ENCODE measurements at places on chromosomes 13 and 19.
A peak's percentile ranks its signal among the peaks of the same experiment; 100 is the strongest.

GRCh38 chr19:18223860-18224524 lies 2.2 kb downstream of the PDE4C start:
- DNase-seq: no peak

DNA sequence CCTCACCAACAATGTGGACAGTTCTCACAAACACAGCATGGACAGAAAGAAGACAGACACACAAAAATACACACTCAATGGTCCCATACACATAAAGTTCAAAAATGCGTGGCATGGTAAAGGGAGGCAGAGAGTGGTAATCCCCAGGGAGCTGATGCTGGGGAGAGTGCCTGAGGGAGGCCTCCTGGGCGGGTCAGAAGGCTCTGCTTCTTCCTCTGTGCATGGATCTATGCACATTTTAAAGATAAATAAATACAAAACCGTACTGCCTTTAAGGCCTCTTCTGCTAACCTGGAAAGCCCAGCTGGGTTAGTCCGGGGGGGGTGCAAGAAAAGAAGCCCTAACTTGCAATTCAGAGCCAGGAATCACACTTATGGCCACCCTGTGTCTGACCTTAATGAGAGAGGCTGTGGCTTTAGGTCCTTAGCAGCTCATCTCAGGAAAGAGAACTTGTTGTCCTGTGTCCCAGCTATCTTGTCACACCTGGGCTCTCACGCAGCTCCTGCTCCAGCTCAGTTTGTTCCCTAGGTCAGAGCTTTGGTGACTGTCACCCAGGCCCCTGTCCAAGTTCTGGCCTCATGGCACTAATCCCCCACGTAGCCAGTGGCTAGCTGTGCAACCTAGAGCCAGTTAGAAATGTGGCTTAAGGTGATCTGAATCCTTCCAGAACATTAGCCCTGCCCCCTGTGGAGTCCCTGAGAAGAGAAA lies 28.5 kb downstream of the POP4 start:
- DNase-seq: no peak

DNA sequence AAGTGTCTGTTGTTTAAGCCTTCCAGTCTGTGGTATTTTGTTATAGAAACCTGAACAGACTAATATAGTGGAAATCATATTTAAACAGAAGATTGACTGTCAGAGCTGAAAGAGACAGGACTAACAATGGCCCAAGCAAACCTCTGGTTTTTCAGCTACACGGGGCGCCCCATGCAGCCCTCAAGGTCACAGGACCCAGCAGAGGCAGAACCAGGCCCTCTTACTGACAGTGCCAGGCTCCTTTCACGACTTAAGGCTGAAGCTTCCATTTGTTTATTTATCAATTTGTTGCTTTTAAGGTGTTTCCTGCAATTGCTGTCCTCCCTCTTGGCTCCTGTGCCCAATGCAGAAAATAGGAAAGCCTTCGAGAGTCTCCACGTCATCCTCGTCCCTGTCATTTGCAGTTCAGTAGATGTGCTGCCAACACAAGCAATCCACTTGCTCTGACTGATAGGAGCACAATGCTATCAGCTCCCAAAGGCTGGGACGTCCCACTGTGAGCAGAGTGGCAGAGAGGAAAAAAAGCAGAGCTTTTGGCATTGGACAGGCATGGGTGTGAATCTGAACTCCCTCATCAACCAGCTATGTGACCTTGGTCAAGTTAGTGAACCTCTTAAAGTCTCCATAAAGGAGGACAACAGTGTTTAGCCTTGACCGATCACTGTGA lies 10.5 kb upstream of the SLC7A1 start:
- DNase-seq: no peak

GRCh38 chr19:50725218-50725910 lies 2.2 kb downstream of the CLEC11A start:
- no peak for DNase-seq

- DNase-seq: no peak
Observed at GRCh38 chr13:43295321-43295720, 271.9 kb downstream of the DNAJC15 start.

DNA sequence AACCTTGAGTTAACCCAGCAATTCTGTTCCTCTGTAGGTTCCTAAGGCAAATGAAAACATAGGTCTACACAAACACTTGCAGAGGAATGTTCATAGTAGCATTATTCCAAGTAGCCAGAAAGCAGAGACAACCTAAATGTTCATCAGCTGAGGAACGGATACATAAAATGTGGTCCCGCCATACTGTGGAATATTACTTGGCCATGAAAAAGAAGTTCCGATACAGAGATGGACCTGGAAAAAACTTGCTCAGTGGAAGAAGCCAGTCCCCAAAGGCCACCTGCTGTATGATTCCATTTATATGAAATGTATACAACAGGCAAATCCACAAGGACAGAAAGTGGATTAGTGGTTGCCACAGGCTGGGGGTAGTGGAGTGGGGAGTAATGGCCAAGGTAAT lies 53.0 kb downstream of the ARHGEF18 start:
- no peak for DNase-seq

DNA sequence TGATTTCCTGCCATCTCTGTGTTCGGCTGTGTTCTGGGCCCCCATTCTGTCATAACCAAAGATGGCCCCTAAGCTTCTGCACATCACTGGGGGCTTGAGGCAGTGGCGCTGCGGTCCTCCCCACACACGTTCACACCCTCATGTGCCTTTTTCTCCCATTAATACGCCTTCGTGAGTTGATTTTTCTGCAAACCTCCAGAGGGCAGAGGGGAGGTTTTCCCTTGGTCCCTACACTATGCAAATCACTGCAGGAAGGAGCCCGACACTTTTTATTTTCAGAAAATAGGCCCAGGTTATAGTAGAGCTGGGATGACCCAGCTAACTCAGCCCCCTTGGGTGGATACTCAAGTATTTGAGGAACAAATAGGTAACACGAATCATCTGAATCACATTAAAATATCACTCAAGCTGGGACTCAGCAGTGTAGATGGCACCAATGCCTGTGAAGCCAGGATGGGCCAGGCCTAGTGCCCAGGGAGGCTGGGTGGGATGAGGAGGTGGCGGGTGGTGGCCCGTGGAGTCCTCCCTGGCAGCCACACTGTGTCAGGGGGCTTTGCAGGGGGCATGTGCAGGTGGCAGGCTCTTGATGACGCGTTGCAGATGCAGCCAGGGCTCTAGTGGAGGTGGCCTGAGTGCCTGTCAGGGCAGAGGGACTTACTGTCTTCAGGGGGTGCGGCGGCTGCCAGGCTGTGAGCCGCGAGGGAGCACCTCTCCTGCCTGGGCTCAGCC lies 234.3 kb downstream of the TEX29 start:
- no peak for DNase-seq

GRCh38 chr13:44294876-44295275 lies 78.7 kb upstream of the SERP2 start:
- DNase-seq: no peak

- DNase-seq: no peak
Observed at GRCh38 chr19:30144242-30144758, 202.3 kb downstream of the URI1 start.

GRCh38 chr13:38819053-38819452 lies 132.2 kb downstream of the FREM2 start:
- no peak for DNase-seq

GRCh38 chr13:30353471-30354215 lies 46.3 kb upstream of the KATNAL1 start:
- no peak for DNase-seq

GRCh38 chr13:95793781-95794180 lies 116.8 kb downstream of the DNAJC3 start:
- no peak for DNase-seq

DNA sequence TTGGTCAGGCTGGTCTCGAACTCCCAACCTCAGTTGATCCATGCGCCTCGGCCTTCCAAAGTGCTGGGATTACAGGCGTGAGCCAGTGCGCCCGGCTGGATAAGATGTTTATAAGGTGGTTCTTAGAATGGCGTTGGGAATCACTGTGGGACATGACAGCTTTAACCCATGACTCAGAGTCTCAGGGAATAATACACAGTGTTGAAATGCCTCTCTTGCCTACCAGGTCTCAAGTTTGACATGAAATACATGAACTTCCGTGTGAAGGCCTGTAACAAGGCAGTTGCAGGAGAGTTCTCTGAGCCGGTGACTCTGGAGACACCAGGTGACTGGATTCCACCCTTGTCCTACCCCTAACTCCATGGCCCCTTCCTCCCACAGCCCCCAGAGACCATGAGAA lies 12.6 kb downstream of the FSD1 start:
- no peak for DNase-seq

DNA sequence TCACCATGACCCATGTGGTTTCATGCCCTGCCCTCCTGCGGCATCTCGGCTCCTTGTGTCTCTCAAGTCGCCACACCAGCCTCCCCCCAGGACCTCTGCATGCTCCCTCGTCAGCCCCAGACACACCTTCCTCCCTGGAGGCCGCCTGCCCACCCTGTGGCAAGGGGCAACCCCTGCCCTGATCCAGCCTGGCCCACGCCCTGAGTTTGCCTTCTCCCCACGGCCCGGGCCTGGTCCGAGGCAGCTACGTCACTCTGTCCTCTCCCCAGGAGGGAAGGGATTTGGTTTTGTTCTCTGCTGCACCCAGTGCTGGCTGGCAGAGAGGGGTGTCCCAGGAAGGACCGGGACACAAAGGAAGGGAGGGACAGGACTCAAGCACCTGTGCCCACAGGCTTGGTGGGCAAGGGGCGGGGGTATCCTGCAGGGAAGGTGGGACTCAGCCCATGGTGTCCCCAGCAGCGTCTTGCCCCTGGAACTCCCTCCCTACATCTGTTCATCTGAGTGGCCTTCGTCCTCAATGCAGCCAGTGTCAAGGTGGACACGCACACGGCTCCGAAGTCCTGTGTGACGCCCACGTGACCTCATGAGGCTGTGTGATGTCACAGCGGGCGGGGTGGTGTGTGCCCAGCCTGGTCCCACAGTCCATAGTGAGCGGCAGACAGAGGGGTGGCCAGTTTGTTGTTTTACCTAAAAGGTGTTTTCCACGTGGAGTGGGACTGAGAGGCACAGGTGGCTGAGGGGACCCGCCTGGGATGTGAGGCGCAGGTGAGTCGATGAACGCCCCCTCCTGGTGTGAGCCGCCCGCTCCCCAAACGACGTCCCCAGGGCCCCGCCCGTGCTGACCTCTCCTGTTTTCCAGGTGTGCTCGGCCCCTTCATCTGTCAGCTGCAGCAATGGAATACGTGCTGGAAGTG lies at the start of gene TEX29:
TEX29 (plus strand) TSS at position 645 of the 914 bp plus-strand sequence; CDS start at position 894, 249 bp downstream.
- no peak for DNase-seq

GRCh38 chr13:66425741-66426140 lies 804.4 kb downstream of the PCDH9 start:
- DNase-seq: no peak

- no peak for DNase-seq
Observed at GRCh38 chr13:44306371-44307192, 67.0 kb upstream of the SERP2 start.

DNA sequence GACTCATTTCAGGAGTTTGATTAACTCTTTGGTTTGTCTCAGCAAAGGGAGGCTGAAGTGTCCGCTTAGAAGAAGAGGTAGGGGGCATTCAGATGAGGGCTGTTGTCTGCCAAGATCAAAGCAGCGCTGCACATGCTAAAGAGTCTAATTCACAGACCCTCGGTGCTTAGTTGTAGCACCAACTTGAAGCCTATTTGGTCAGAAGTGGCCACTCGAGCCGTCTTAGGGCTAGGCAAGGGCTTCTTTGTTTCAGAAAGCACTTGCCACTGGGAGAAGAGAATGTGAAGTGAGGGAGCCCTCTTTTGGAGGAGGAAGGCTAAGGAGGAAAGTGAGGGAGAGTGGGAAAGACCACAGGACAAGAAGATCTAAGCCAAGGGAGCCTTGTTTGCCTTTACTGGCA lies 313.4 kb upstream of the TMTC4 start:
- DNase-seq: no peak

GRCh38 chr19:34325981-34326787 lies 38.8 kb upstream of the GPI start:
- DNase-seq: no peak

DNA sequence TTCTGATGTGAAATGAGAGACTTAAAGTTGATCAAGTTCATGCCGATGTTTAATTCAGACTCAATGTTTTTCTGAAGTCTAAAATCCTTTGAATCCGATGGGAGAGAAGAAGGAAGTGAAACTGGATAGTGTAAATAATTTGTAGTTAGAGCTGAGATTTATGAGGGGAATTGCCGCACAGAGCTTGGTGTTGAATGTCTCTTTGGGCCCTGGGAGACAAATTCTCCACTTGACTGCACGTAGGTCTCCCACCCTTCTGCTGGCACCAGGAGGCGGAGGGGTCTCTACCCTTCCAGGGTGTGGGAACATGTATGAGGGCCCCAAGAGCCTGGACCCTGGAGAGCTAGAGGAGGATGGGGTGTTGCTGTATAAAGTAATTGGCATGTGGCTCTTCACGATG lies 140.8 kb upstream of the SERP2 start:
- DNase-seq: no peak

GRCh38 chr13:21960108-21960507 lies 289.2 kb downstream of the FGF9 start:
- no peak for DNase-seq

GRCh38 chr19:1468821-1469254 lies 10.2 kb downstream of the C19orf25 start:
- no peak for DNase-seq

- DNase-seq: no peak
Observed at GRCh38 chr13:96996886-96997285, 2.6 kb upstream of the OXGR1 start.

- DNase-seq: no peak
Observed at GRCh38 chr13:65789815-65790214, 1440.3 kb downstream of the PCDH9 start.

DNA sequence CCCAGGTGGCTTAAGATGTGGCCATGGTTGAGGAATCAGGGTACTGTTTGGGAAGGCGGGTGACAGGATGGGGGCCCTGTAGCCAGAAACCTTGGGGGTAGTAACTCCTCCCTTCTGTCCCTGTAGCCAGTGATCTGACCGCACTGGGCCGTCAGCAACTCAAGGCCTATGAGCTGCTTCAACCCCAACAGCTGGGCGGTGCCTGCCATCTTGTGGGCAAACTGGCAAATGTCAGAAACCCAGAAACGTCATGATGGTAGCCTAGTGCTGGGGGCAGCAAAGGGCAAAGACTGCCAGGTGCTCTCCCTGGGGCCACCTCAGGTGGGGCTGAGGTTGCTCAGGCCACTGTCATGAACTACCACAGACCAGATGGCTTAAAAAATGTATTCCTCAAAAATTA lies 3.5 kb downstream of the COPE start:
- peak; percentile 19 for DNase-seq
